OCI-LY7 (cell line): ENCODE measurements at places on chromosomes 11 and 22.

DNA sequence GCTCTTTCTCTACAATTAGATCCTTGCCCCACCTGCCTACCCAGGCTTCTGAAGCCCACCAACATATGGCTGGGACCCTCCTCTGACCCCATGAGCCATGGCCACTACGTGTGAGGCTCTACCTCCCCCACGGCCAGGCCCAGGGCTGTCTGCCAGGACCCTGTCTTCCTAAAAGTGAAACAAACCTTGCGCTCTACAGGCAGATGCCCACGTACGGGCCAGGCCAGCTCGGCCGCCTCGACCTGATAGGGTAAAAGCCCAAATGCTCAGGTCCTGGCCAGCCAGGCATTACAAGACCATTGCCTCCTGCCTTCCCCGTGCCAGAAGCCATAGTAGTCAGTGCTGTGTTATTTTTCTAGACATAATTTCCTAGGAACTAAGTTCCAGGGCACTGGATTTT lies 1496.4 kb downstream of the BRD1 start:
- DNase-seq: no peak

GRCh38 chr11:113372309-113372708 lies 15.3 kb upstream of the ANKK1 start:
- DNase-seq: no peak

- DNase-seq: no peak
These were observed 75.3 kb downstream of the MYO18B start for GRCh38 chr22:25817092-25817943.

GRCh38 chr11:27795955-27796861 lies 96.0 kb upstream of the BDNF start:
- DNase-seq: no peak

- no peak for DNase-seq
These were observed 17.2 kb upstream of the CD59 start for GRCh38 chr11:33753304-33753967.

GRCh38 chr11:64264371-64264852 lies 13.1 kb downstream of the PLCB3 start:
- DNase-seq: no peak

GRCh38 chr11:64759131-64759721 lies 548 bp downstream of the PYGM start:
- no peak for DNase-seq

- DNase-seq: no peak
These were observed 146.3 kb upstream of the B3GAT1 start for GRCh38 chr11:134558258-134558835.

- DNase-seq: no peak
These were observed 720 bp downstream of the PACS1 start for GRCh38 chr11:66070604-66071380.

DNA sequence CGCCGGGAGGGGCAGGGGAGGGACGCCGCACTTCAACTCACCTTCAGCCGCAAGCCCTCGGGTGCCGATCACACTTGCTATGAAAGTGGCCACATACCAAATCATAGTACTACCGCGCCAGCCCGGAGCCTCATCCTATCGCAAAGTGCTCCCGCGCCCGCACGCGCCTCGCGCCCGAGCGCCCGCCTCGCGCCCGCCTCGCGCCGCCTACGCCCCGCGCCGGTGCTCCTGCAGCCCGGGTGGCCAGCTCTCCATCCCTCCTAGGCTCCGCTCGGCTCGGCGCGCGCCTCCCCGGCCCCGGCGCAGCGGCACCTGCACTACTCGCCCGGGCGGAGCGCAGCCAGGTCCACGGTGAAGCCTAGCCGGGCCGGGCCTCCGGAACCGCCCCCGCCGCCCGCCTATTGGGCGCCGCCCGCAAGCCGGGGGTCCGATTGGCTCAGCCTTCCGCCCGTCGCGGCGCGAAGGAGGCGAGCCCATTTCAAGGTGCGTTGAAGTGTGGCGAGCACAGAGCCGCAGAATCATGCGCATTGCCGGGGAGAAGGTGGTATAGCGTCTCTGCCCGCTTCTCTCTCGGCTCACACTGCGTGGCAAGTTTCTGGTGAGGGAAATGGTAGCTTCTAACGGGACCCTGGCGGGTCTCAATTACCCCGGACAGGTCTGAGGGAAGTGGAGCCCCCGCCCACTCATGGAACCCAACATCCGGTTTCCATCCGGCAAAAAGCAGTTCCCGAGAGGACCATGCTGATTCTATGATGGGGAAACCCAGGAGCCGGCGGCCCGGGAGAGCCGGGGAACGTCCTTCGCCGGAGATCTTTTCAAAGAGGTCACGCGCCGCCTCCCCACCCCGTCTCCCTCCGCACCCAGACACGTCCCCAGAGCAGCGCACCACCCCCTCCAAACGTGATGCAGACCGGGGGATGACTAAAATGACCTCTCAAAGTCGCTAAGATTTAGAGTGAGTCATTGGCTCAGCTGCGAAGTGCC lies at the start of gene IGSF9B:
Gene IGSF9B, minus strand, starts transcription at position 319 of the 984 bp plus-strand sequence. Its CDS starts 214 bp downstream, at position 105.
- peak; percentile 83 for DNase-seq

DNA sequence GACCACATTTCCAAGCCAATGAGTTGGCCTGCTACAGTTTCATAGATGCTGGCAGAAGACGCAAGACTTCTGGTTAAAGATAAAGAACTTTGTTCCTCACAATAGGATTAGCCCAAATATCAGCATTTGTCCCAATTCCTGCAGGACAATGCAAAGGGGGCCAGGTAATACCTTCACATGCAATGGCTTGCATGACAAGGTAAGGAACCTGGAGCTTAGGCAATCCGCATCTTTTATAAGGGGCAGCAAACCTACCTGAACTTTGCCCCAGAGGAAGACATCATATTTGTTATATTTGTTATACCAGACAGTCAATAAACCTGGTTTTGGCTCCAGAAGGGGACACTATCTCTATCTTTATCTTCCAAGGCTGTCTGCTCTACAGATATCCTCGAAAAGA lies 5.3 kb downstream of the P2RY6 start:
- DNase-seq: no peak

GRCh38 chr11:90844041-90844440 lies 621.2 kb upstream of the CHORDC1 start:
- DNase-seq: no peak

DNA sequence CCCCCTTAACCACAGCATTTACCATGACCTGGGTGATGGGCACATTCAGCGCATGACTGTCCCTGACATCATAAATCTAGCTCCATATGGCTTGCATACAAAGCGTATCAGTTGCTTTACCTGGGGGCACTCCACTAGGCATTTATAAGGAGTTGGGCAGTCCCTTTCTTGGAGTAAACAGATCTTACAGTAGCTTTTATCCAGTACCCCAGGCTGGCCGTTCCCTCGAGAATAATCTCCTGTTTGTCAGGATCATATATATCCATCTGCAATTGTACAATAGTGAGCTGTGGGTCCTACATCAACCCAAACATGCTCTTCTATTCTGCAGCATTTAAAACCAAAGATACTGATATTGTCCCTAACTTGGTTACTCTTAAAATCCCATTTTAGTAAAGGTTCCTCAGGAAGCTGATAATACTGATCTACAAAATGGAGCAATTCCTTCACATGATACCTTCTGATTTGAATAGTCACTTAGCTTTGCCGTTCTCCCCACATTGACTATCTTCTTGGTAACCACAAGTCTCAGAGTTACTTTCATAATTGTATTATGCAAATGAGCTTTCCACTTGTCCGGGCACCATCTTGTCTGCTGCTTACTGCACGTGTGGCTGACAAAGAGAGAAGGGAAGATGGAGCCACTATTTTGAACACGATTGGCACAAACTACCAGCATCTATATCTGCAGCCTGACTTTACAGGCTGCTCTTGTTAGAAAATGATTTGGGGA lies 205.0 kb downstream of the CWF19L2 start:
- no peak for DNase-seq

GRCh38 chr22:43848366-43849171 lies 13.7 kb downstream of the SULT4A1 start:
- DNase-seq: no peak

GRCh38 chr11:35478471-35479091 lies 46.8 kb downstream of the PAMR1 start:
- no peak for DNase-seq

DNA sequence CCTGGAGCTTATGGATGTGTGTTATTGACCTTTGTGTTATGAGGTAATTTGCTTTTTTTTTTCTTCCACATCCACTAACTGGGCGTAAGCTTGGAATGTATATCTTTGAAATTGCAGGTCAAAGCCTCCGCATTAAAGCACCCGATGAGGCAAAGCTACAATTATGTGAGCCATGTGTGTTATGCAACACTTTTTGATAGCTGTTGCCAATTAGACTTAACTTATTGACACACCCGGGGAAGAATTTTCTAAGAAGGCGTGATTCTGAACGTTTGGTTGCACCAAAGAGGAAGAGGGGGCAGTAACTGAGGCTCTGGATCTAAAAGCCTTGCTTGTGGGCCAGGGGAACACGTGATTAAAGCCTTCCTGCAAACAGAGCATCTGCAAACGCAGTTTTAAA lies 610 bp upstream of the TEX12 start:
- DNase-seq: no peak

- DNase-seq: no peak
These were observed 11.1 kb downstream of the RAPSN start for GRCh38 chr11:47437746-47438418.
